Left forelimb (tissue), 1 donor: ENCODE measurements at places on chromosomes 12 and 14.

DNA sequence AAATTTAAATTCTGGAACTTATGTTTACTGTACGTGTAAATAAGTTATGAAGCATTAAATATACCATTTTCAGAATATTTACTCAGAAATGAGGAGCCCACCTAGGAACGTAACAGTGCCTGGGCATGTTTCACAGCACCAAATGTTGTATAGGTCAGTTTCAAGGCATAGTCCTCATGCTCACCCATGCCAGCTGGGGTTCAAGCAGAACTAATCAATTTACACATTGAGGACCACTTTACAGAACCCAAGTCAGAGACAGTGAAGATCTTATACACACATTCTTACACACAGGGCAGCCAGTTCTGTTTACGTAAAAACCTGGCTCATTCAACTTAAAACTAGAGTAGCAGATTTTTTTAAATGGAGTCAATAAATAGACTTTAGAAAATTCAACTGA, 2.0 kb downstream of the KICS2 start:
- DNase-seq: no peak

- no peak for DNase-seq
These were observed 423.6 kb downstream of the BTG1 start for GRCh38 chr12:91722072-91722471.

GRCh38 chr12:41903014-41903708, 241.5 kb downstream of the GXYLT1 start:
- no peak for DNase-seq

- DNase-seq: no peak
These were observed 1.4 kb upstream of the KLRC1 start for GRCh38 chr12:10454531-10454930.

GRCh38 chr12:32462908-32463307, 63.5 kb downstream of the FGD4 start:
- DNase-seq: no peak

- DNase-seq: no peak
These were observed 19.4 kb downstream of the LDHB start for GRCh38 chr12:21638054-21638891.

DNA sequence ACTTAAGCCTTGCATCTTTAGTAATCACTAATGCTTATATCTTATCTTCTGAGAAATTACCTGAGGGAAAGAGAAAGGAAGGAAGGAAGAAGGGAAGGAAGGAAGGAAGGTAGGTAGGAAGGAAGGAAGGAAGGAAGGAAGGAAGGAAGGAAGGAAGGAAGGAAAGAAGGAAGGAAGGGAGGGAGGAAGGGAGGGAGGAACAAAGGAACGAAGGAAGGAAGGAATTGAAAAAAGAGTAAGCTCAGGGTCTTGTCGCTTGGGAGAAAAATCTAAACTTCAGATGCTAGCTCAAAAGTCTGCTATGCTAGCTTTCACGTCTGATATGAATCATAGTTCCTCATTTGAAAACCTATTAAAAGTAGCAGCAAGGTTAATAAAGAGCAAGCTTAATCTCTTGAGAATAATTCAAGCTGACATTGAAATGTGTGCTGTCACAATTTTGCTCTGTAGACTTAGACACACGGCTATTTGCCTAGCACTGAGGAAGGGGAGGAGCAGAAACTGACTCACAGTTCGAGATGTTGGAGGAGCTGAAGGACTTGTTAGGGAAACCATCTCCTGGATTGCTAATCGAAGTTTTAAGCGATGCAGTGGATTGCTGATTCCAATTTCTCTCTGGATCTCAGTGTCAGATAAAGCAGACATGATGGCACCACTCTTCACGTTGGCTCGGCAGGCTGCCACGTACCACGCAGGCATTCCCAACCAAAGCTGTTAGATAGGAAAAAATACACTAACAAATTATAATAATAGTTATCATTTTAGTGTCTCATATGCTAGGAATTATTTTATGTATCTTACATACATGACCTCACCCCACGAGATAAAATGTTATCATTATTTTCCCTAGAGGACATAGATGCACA, 216.7 kb downstream of the ACSS3 start:
- no peak for DNase-seq
